Progenitor cell of endocrine pancreas (in vitro differentiated cells): ENCODE measurements at places on chromosomes 5 and 9. TPM values are rescaled to one million over a fixed set of nuclear protein-coding genes. Genes with fewer than 3 reads are reported as not detected.

GRCh38 chr9:107540164-107540561 is 50.6 kb upstream of the KLF4 start:
- DNase-seq: no peak

Gene SPINK6
- total RNA-seq: not detected in 2 replicates

- no peak for DNase-seq
These were observed 81.0 kb upstream of the TRIO start for GRCh38 chr5:14062178-14062577.

DNA sequence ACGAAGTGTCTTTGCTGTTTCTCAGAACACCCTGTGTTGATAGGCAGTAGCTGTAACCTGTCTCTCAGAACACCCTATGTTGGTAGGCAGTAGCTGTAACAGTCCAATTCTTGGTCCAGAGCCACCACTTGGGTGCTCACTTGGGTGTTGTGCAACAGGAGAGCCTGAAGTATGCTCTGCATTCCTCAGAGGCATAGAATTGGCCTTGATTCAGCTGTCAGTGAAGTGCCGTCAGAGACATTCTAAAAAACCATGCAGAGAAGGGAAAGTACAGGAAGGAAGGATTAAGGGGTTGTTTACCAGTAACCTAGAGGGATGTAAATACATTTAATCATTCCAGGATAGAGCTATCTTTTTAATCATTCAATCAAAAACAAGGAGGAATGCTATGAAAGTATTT is 231.2 kb downstream of the ARRDC3 start:
- DNase-seq: no peak

GRCh38 chr5:179260324-179261070 is 84.8 kb downstream of the ADAMTS2 start:
- no peak for DNase-seq

Gene LVRN
- total RNA-seq: 0.24 and 0.64 TPM in 2 replicates

DNA sequence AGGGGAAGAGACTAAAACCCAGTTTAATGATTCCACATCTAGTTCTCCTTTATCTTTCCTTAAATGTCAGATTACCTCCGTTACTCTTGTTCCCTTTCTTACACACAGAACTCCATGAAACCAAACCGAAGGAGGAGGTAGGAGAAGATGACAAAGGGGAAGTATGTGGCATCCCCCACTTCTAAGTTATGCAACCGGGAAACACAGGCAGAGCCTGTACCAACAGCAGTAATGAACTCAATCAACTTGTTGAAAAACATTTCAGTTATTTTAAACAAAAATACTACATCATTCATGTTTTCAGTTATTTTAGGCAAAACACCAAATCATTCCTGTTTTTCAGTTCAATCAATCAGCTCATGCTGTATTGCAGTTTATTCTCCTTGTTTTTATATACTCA is 101.8 kb downstream of the PCSK1 start:
- DNase-seq: no peak

- no peak for DNase-seq
These were observed 691.7 kb upstream of the SEMA6A start for GRCh38 chr5:117266280-117266679.

GRCh38 chr9:11269036-11269435 is 656.2 kb upstream of the PTPRD start:
- DNase-seq: no peak

GRCh38 chr5:163658702-163659567 is 153.5 kb downstream of the MAT2B start:
- DNase-seq: no peak

GRCh38 chr5:18281947-18282581 is 647.8 kb downstream of the TAF11L14 start:
- no peak for DNase-seq

GRCh38 chr5:94249430-94249829 is 369.0 kb downstream of the KIAA0825 start:
- no peak for DNase-seq

Gene DPH7
- 58.8 and 64.0 TPM in 2 replicates for total RNA-seq

GRCh38 chr5:127313847-127314473 is 23.4 kb downstream of the MEGF10 start:
- DNase-seq: peak; percentile 14

DNA sequence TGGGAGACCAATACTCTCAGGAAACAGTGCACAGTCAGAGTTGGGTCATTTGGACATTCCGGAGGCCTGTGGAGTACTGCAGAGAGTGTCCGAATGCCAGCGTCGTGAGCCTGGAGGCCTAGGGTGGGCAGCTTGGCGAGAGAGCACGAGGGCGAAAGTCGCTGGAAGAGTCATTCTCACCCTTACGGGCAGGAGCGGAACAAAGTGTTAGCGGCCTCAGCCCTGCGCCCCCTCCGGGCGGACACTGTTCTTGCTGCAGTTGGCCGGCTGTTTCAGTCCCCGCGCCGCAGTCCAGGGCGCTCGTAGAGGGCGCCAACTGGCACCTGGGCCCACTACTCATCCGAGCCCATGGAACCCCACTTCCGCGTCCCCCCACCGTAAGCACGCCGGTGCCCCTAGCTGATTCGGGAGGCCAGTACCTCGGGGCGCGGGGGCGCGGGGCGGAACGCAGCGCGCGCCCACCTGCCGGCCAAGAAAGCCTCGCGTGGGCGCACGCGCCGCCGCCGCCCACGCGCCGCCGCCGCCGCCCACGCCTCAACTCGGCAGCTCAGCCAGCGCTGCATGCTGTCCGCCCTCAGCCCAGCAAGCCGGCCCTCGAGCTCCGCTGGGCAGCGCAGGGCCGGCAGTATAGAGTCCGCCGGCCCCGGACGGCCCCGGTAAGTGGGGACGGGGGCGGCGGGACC is 99.7 kb upstream of the CCL21 start:
- DNase-seq: peak; percentile 23

Gene FAM81B
- total RNA-seq: 0.42 TPM in 1 of 2 replicates, not detected in the other

Gene TCF7
- 14.4 and 16.6 TPM in 2 replicates for total RNA-seq

Gene BAAT
- 0.36 TPM in 1 of 2 replicates, not detected in the other for total RNA-seq

- DNase-seq: no peak
These were observed 17.3 kb upstream of the TNIP1 start for GRCh38 chr5:151097820-151098767.

DNA sequence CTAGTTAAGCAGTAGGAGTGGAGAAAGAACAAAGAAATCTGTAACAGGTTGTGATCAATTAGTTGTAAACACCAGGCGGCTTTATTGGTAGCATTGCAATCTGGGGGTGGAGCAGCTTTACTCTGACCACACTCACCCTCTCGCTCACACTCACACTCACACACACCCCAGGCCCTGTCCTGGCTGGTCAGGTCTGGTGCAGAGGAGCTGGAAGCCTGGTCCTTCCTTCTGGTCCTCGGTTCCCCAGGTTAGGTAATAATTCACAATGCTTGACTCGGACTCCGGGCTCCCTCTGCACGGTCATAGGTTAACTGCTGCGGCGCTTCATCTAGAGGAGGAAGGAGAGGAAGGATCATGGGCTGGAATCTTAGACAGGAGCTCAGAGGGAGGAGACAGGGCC is 1.6 kb downstream of the CCL19 start:
- DNase-seq: no peak

GRCh38 chr9:31347082-31347617 is 1037.3 kb upstream of the ACO1 start:
- DNase-seq: no peak

Gene PTGES2
- total RNA-seq: 60.4 and 61.5 TPM in 2 replicates

- no peak for DNase-seq
These were observed 30.8 kb downstream of the ADAMTSL1 start for GRCh38 chr9:18504707-18505106.

GRCh38 chr5:67182301-67182790 is 14.3 kb downstream of the CD180 start:
- DNase-seq: no peak

Gene SLC34A1
- not detected in 2 replicates for total RNA-seq

DNA sequence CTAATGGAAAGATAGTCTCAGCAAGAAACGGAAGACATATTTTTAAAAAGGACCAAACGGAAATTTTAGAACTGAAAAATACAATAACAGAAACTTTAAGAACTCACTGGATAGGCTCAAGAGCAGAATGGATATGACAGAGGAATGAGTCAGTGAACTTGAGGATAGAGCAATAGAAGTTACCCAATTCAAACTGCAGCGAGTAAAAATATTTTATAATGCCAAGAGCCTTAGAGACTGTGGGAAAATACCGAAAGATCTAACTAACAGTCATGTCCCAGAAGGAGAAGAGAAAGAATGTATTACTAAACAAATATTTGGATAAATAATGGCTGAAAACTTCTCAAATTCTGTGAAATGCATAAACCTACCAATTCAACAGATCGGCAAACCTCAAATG is 40.8 kb downstream of the ADAMTS2 start:
- no peak for DNase-seq

DNA sequence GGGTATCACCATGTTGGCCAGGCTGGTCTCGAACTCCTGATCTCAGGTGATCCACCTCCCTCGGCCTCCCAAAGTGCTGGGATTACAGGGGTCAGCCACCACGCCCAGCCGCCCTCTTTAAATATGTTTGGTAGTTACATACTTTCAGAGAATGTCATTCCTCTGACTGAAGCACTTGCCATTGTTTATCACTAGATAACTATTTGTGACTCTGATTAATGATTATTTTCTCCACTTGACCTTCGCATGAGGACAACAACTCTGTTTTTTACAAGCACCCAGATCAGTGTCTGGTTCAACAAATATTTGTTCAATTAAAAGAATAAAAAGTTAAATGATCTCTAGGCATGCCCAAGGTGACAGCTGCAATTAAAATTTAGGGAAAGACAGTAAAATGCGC is 56.2 kb downstream of the CLINT1 start:
- DNase-seq: no peak

Gene CEL
- total RNA-seq: 5.2 and 5.4 TPM in 2 replicates

DNA sequence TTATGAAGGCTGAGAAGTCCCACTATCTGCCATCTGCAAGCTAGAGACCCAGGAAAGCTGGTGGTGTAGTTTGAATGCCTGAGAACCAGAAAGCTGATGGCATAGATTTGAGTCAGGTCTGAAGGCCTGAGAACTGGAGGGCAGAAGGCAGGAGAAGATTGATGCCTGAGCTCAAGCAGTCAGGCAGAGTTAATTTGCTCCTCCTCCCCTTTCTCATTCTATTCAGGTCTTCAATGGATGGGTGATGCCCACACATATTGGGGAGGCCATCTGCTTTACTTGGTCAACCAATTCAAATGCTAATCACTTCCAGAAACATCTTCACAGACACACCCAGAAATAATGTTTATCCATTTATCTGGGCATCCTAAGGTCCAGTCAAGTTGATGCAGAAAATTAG is 87.6 kb upstream of the CPLX2 start:
- no peak for DNase-seq

DNA sequence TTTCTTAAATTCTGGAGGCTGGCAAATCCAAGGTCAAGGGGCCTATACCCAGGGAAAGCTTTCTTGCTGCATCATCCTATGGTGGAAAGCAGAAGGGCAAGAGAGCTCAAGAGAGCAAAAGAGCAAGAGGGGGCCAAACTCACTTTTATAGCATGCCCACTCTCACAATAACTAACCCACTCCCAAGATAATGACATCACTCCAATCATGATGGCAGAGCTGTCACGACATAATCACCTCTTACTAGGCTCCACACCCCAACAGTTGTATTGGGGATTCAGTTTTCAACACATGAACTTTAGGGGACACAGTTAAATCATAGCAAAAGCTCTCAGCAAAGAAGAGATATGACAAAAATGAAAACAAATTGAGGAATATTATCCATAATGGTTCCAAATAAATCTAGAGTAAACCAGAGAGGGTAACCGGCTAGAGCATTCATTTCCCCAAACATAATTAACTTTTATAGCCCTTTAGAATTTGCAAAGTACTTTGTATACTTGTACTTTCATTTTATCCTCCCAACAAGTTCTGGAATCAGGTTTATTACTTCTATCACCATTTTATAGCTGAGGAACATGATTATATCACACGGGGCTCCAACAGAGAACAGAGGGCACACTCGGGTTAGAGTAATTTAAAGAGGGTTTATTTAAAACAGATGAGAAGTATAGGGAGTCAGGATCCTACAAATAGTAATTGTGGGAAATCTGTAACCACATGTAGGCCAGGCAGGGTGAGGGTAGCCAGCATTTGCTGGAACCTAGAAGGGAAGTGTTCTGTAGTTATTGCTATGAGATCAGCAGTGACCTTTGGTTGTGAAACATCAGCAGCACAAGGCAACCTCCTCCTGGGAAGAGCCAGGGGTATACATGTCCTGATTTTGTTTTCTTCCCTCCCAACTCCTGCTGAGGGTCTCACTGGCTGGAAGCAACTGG is 7.2 kb upstream of the TARS1 start:
- no peak for DNase-seq
